ENCODE measurements at places on chromosomes 11 and 22. TPM values are rescaled to one million over a fixed set of nuclear protein-coding genes. Genes with fewer than 3 reads are reported as not detected.

MPPED2 gene
- not detected for total RNA-seq

DKK3 gene
- total RNA-seq = 0.33 TPM

PDE2A gene
- total RNA-seq = 1.9 TPM

KDM4E gene
- not detected for total RNA-seq

CECR2 gene
- not detected for total RNA-seq

UPK3A gene
- not detected for total RNA-seq

IL17REL gene
- total RNA-seq = not detected

PRSS23 gene
- 13.8 TPM for total RNA-seq

MUC2 gene
- total RNA-seq = 0.02 TPM

KRTAP5-9 gene
- not detected for total RNA-seq

MPZL3 gene
- 17.7 TPM for total RNA-seq

TRIM6 gene
- 0.75 TPM for total RNA-seq

SMTNL1 gene
- not detected for total RNA-seq

GRM5 gene
- total RNA-seq = not detected

HMOX1 gene
- 2.5 TPM for total RNA-seq

CASP5 gene
- total RNA-seq = not detected

SIPA1 gene
- 4.9 TPM for total RNA-seq

CNIH2 gene
- total RNA-seq = 1.6 TPM

DSCAML1 gene
- not detected for total RNA-seq

MMP11 gene
- total RNA-seq = not detected

CSKMT gene
- 31.2 TPM for total RNA-seq

CDC42EP2 gene
- 24.5 TPM for total RNA-seq

MS4A3 gene
- total RNA-seq = not detected

TMPRSS6 gene
- not detected for total RNA-seq

DRD4 gene
- 0.44 TPM for total RNA-seq

TTC38 gene
- total RNA-seq = 16.7 TPM

OR51B4 gene
- not detected for total RNA-seq

KCNJ11 gene
- 0.54 TPM for total RNA-seq

GDPD5 gene
- total RNA-seq = 5.6 TPM

OMP gene
- total RNA-seq = not detected

NEFH gene
- total RNA-seq = not detected

C11orf16 gene
- not detected for total RNA-seq

SCARF2 gene
- 0.35 TPM for total RNA-seq

HDHD5 gene
- total RNA-seq = 38.7 TPM

SMIM35 gene
- not detected for total RNA-seq

KCNE3 gene
- total RNA-seq = not detected

OR52E2 gene
- total RNA-seq = not detected

ARHGAP32 gene
- 71.3 TPM for total RNA-seq

LARGE1 gene
- total RNA-seq = 5.2 TPM

KRTAP5-8 gene
- not detected for total RNA-seq

HSCB gene
- 24.7 TPM for total RNA-seq

NAV2 gene
- total RNA-seq = 139 TPM

P4HA3 gene
- total RNA-seq = 0.93 TPM

APOA5 gene
- total RNA-seq = not detected

OR8G5 gene
- not detected for total RNA-seq

SHISA8 gene
- not detected for total RNA-seq

NFAM1 gene
- total RNA-seq = not detected

MRGPRX3 gene
- 0.34 TPM for total RNA-seq

NCF4 gene
- total RNA-seq = not detected

FGF4 gene
- total RNA-seq = not detected

HEPN1 gene
- not detected for total RNA-seq

CHKA gene
- 7.8 TPM for total RNA-seq

HIRA gene
- total RNA-seq = 24.3 TPM

ART5 gene
- not detected for total RNA-seq

UCP3 gene
- 1.5 TPM for total RNA-seq
